ENCODE measurements at places on chromosomes 7 and 10.

DNA sequence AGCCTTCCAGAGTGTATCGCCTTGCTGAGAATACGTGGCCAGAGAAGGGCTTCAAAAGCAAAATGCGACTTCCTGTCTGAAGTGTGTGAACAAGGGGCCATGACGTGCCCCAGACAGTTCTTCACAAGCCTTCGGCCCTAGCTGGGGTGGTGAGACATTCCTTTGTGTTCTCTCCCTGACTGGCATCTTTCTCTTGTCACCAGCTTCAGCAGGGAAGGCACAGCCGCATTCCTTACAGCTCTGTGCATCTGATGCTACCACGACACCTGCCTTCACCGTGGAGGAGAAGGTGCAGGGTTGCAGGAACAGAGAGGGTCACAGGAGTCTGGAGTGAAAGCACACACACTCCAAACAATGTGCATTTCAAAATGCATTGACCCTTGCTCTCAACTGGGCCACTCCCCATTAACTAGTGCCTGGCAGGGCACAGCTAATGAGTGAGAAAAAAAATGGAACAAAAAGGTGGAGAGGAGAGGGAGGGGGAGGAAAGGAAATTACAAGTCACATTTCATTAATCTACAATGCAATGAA lies 93.4 kb downstream of the GPR26 start:
- no peak for DNase-seq

DNA sequence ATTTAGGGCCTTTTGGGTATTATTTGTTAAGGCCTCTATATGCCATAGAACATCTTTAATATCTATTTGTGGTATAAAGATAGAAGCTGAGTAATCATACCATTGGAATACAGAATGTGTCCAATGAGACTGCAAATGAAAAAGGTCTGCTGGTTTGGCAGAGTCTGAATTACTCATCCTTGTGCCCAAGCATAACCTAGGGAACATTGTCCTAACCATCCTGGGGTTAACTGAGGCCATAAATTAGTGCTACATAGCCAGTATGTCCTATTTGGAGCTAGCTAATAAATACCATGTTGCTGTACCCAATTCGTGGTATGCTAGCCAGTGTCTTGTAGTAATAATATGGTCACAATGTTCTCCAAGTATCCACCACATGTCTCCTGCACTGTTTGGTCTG lies 117.1 kb downstream of the ANKRD26 start:
- no peak for DNase-seq

- no peak for DNase-seq
Measured at GRCh38 chr7:137403353-137403695, 59.8 kb upstream of the PTN start.

GRCh38 chr7:19030281-19030680 lies 87.2 kb downstream of the TWIST1 start:
- DNase-seq, result no peak

DNA sequence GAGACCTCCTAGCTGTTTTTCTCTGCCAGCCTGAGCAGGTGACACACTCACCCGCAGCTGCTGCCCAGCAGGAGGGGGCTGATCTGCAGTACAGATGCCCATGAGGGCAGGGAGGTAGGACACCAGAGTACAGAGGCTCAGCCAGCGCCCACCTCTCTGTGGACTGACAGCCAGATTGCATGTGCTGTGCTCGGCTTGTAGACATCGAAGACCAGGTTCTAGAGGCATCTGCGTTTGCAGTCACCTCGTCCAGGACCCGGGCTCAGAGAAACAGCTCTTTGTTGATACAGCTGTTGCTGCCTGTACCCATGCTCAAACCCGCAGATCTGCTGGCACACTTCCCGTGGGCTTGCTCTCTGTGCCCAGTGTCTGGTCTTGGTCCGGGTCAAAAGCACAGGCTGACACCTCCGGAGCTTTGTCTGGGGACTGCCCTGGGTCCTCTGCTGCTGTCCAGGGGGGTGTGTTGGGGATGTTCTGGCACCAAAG lies 224.7 kb downstream of the GLRX3 start:
- no peak for DNase-seq

DNA sequence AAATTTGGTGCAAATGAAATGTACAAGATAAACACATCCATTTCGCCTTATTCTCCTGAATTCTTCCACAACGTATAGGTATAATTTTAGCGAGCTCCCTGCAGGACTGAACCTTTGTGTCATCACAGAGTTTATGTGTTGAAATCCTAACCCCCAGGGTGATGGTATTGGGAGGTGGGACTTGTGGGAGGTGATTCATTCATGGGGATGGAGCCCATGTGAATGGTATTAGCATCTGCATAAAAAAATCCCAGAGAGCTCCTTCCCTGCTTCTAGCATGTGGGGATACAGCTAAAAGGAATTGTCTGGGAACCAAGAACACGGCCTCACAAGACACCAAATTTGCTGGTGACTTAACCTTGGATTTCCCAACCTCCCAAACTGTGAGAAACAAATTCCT lies 741.4 kb upstream of the VSTM2A start:
- no peak for DNase-seq

GRCh38 chr10:51920672-51921071 lies 221.3 kb upstream of the CSTF2T start:
- DNase-seq, result no peak

- no peak for DNase-seq
Measured at GRCh38 chr10:65611592-65611991, 1314.2 kb upstream of the LRRTM3 start.

DNA sequence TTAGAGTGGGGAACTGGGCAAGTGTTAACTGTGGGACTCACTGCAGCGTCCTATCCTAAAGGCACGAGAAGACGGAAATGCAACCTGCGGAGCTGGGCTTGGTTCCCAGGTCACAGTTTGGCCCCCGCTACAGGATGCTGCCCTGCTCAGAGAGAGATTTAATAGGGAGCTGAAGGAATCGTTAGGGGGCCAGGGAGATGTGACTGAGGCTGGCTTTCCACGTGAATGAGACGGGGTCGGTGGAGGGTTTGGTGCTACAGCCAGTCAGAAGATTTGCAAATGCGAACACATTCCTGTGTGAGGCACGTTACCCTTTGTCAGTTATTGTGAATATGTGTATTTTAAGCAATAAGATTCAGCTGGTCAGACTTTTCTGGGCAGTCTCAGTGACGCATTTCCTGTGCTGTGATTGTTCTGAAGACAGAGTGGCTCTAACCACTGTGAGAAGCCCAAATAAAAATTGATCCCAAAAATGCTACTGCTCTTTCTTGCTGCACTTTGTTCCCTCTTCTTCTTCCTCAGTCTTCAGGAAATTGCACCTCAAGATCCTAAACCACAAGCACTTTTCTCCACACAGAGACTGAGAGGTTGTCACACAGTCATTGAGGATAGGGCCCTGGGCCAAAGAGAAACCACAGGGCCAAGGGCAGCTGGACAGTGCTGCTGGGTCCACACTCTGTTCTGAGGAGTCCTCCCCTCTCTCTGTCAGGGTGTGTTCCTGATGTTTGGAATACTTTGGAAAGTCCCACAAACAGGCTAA lies 21.2 kb downstream of the CYP17A1 start:
- DNase-seq, result peak; percentile 84

DNA sequence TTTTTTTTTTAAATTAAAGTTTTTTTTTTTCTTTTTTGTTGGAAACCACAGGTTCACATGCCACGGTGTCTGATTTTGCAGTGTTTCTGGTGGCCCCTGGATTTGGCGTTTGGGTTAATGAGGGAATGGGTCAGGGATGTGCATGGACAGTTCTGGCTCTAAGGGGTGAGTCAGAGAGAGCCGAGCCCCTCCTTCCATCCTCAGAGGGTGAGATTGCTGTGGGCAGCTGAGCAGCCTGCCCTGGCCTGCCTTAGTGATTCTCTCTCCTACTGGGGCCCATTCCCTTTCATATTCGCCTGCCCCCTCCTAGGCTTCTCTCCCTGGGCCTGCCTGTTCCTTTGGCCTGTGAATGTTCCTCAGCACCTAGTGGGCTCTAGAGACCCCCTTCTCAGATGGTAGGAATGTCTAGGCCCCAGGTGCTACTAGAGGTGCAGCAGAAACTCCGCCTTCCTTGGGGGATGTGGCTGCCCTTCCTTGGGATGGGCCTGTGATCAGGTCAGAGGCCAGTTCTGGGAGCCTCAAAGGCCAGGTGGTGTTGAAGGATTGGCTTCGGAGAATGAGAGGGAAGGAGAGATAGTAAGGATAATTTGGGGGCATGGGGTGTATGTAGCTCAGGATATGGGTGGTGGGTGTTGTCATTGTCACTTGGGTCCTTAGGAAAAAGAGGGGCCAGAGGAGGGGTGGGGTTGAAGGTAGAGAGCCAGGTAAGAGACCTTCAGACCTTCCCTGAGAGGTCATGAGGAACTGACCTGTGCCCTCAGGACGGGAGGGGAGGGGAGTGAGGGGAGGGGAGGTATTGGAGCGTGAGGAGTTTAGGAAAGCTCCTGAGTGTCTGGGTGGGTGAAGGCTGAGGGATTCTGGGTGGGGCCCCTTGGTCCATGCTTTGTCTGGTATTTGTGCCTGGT lies 19.8 kb downstream of the TSPAN14 start:
- DNase-seq, result no peak

DNA sequence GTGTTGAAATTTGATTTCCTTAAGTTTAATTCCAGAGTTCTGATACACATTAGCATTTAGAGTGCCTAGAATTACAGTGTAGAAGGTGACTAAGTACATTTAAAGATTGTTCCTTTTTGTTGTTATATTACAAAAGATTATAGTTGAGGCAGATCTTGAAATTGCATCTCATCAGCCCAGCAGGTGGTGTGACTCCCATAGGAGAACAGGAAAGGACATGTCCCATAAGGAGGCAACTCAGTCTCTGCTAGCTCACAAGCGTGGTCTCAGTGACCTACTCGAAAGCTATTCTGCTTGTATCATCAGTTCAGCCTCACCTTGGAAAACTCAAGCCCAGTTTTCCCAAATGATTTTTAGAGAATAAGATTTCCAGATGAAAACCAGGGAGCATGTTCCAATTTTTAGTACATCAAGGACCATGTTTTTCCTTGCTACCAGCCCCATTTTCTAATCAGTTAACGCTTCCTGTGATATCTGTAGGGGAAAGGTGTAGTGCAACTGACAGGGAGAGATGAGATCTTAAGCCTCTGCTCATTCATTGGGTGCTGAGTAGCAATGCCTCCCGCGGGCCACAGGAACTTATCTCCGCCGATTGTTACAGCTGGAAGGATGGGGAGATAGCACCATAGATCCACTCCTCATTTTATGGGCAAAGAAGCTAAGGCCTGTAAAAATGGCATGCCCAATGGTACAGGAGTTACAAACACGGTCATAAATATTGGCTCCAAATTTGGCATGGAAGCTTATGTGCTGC lies 1.1 kb upstream of the GNAI1 start:
- DNase-seq, result no peak

DNA sequence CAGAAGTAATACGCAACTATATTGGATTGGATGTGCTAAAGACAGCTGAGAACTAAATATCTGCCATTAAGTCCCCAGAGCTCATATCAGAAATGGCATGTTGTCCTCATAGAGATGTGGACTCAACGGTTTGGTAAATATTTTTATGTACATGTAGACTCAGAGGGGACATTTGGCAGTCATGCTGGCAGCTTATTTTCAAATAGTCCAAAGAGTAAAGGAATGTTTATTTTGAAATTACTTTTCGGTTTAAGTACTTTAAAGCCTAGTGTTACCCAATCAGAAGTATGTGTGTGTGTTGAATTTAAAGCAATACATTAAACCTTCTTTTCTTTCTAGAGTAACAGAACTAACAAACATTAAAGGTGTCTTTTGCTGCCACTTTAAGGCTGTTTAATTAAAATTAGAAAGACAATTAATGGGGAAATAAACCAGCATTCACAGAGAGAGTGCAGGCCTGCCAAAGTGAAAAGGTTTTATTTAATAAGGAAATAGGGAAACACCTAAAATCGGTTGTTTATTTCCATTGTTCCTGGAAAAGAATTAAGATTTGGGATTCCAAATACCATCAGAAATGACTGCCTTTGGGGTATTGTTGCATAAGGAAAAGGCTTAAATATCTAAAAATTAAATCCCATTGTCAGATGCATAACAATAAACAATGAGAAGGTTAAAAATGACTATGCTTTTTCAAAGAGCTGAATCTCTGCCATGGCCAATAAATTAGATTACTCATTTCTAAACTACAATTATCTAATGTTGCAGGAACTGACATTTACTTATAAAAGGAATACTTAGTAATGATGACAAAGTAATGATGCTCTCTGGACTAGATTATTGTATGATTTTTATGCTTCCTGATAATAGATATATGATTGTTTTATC lies 113.4 kb upstream of the AHR start:
- DNase-seq, result no peak

DNA sequence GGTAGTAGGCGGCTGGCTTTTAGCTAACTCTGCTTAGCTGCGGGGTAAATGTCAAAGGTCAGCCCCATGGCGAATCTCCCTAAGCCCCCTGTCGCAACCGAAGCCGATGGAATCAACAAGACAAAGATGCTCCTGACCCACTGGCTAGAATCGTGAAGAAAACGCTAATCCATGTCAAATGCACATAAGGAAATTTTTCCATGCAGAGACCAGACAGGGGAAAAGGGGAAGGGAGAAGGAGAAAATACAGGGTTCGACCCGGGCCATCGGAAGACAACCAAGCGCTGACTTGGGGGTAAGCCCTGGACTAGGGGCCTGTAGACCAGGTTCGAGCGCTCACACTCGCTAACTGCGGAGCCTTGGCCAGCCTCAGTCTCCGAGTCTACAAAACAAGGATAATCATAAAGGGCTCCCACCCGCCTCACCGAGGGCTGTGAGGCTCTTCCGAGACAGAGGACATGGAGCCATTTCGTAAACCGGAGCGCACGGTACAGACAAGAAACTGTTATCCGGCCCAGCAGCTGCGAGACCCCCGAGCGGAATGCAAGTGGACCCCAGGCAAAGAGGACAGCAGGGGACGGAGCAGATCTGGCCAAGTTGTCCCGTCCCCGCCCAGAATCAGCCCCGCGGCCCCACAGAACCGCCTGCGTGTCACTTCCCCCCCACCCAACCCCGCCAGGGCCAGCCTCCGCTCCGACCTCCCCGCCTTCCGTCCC lies 507 bp downstream of the SAR1A start:
- no peak for DNase-seq

DNA sequence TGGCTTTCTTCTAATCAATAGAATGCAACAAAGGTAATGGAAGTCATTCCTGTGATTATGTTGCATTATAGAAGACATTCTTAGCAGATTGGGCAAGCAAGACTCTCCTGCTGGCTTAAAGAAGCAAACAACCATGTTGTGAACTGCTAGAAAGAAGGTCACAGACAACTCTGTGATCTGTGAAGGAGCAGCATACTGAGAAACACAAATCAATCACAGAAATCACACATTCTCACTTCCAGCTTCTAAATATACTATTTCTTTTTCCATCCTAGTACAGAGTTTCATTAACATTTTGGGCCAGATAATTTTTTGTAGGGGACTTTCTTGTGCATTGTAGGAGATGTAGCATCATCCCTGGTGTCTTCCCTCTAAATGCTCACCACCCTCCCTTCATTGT lies 28.0 kb upstream of the PALS2 start:
- no peak for DNase-seq

GRCh38 chr7:69670701-69671100 lies 72.4 kb downstream of the AUTS2 start:
- no peak for DNase-seq

GRCh38 chr7:140304191-140304799 lies 94.0 kb downstream of the SLC37A3 start:
- no peak for DNase-seq

- no peak for DNase-seq
Measured at GRCh38 chr7:158044482-158044823, 543.2 kb downstream of the PTPRN2 start.
